Smooth muscle cell of the umbilical artery (primary cell): ENCODE measurements at places on chromosomes 5 and 9. TPM values are rescaled to one million over a fixed set of nuclear protein-coding genes. Genes with fewer than 3 reads are reported as not detected.

The SOHLH1 gene
- not detected in 2 replicates for total RNA-seq

The GRM6 gene
- not detected in 2 replicates for total RNA-seq

The SPRY4 gene
- total RNA-seq, result 11.3 TPM in 2 replicates

The HSD17B3 gene
- total RNA-seq, result not detected in 2 replicates

The CREBRF gene
- 10.0 and 15.7 TPM in 2 replicates for total RNA-seq

The DAB2 gene
- 46.3 and 76.8 TPM in 2 replicates for total RNA-seq

The SLC25A2 gene
- total RNA-seq, result 0.28 and 0.30 TPM in 2 replicates

The SPEF2 gene
- 3.6 and 4.5 TPM in 2 replicates for total RNA-seq

The FREM1 gene
- 0.09 and 0.59 TPM in 2 replicates for total RNA-seq

The IL31RA gene
- 0.46 and 1.5 TPM in 2 replicates for total RNA-seq

The SPATA9 gene
- 0.30 and 0.46 TPM in 2 replicates for total RNA-seq

The DMRT2 gene
- 1.5 and 1.7 TPM in 2 replicates for total RNA-seq

The SPINK13 gene
- not detected in 2 replicates for total RNA-seq

The CCDC112 gene
- total RNA-seq, result 5.0 and 8.4 TPM in 2 replicates

The LOX gene
- 782 and 874 TPM in 2 replicates for total RNA-seq

The GABBR2 gene
- total RNA-seq, result 0.55 and 0.89 TPM in 2 replicates

The MOB3B gene
- 0.18 and 0.30 TPM in 2 replicates for total RNA-seq

The FLT4 gene
- 0.30 and 0.46 TPM in 2 replicates for total RNA-seq

The AFAP1L1 gene
- 1.5 and 3.4 TPM in 2 replicates for total RNA-seq

The ENTPD2 gene
- total RNA-seq, result not detected in 2 replicates

The CDKN2B-AS1 gene
- 4.2 and 6.5 TPM in 2 replicates for total RNA-seq

The NNT gene
- total RNA-seq, result 101 and 103 TPM in 2 replicates

The PGM5 gene
- total RNA-seq, result 3.0 TPM in 2 replicates

The NUTM2G gene
- total RNA-seq, result not detected in 2 replicates

The LHX2 gene
- not detected in 2 replicates for total RNA-seq

The IL4 gene
- total RNA-seq, result not detected in 2 replicates

The ABLIM3 gene
- 4.2 and 11.3 TPM in 2 replicates for total RNA-seq

The EIF4E1B gene
- total RNA-seq, result not detected in 2 replicates

The FAM78A gene
- 0.74 and 0.89 TPM in 2 replicates for total RNA-seq
